Natural killer cell treated with Interleukin-12 subunit alpha and Interleukin-12 subunit beta and Interleukin-15 and Interleukin-18, amount 100 ng/mL, for 72 hours (primary cell): ENCODE measurements at places on chromosomes 16 and 17. TPM values are rescaled to one million over a fixed set of nuclear protein-coding genes. Genes with fewer than 3 reads are reported as not detected.

DNA sequence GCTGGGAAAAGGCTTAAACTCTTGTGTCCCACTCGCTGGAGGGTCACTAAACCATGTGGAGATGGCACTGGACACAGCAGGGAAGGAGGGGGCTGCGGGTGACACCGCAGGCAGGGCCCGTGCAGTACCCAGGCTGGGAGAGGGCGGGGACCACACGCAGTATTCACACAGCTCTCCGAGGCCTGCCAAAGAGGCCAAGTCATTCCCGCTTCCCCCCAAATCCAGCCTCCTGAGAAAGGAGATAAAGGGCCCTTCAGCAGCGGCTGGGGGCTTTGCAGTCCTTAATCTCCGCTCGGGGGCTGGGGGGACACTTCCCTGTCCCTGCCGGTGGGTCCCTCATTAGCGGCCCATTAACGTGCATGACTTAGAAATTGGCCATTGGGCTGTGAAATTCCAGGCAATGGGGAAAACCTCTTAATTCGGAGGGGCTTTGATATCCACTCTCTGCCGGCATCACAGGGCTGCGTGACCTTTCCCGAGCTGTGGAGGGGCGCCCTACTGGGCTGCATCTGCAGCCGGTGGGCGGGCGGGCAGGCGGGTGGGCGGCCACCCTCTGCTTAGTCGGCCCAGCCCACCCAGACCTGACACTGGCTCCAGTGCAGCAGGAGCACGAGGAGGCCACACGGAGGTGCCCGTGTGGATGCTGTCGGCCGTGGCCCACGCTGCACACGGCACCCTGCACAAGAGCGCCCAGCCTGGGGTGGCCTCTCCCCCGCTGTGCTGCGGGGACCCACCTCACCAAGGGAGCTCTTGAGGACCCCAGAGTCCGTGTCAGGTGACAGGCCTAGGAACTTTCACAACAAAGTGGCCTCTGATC is 2.6 kb upstream of the SLC38A8 start:
- no peaks in the 10 kb centered on the region for H3K4me1 ChIP-seq
- H3K27ac ChIP-seq: no peak overlapping the region
- H3K36me3 ChIP-seq: no peaks in the 10 kb centered on the region
- no peak for DNase-seq
- peaks cover 9% of the 10 kb centered on the region for H3K27me3 ChIP-seq
- no peak overlapping the region for H3K4me3 ChIP-seq

Gene FOXJ1
- 0.95 TPM for total RNA-seq

DNA sequence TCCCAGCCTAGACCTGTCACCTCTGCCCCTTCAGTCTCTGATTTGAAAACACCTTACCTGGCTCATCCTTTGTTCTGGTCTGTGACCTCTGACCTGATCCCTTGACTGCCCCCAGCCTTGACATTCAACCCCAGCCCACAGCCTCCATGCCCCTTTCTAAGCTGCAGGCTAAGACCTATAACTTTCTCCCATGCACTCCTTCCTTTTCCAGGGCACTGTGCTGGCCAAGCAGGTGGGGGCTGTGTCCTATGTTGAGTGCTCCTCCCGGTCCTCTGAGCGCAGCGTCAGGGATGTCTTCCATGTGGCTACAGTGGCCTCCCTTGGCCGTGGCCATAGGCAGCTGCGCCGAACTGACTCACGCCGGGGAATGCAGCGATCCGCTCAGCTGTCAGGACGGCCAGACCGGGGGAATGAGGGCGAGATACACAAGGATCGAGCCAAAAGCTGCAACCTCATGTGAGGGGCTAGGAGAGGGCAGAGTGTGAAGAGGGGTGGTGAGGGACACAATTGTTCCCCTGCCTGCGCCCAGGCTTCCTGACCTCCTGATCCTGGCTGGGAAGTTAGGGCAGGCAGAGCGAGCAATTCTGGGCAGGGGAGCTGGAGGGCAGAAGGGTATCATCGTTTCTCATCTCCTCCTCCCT is 3.3 kb downstream of the RND2 start:
- H3K4me1 ChIP-seq: peaks cover 11% of the 10 kb centered on the region
- H3K4me3 ChIP-seq: no peak overlapping the region
- no peaks in the 10 kb centered on the region for H3K27me3 ChIP-seq
- H3K27ac ChIP-seq: no peak overlapping the region

- no peak for DNase-seq
- H3K27ac ChIP-seq: peak overlapping the region; percentile 42
- H3K27me3 ChIP-seq: no peaks in the 10 kb centered on the region
- H3K4me3 ChIP-seq: peak overlapping the region; percentile 40
Observed at GRCh38 chr17:29633886-29634285, 11.2 kb upstream of the CORO6 start.

GRCh38 chr17:31527606-31528005 is 136.1 kb downstream of the RAB11FIP4 start:
- DNase-seq: no peak
- no peak overlapping the region for H3K27ac ChIP-seq
- no peaks in the 10 kb centered on the region for H3K4me1 ChIP-seq
- no peaks in the 10 kb centered on the region for H3K36me3 ChIP-seq
- no peaks in the 10 kb centered on the region for H3K27me3 ChIP-seq
- H3K4me3 ChIP-seq: no peak overlapping the region

Gene ZNF597
- 2.7 TPM for total RNA-seq

GRCh38 chr17:42678951-42679491 is 2.2 kb upstream of the PLEKHH3 start:
- H3K36me3 ChIP-seq: no peaks in the 10 kb centered on the region
- no peak for DNase-seq
- peak overlapping the region; percentile 92 for H3K4me3 ChIP-seq
- H3K4me1 ChIP-seq: peaks cover 46% of the 10 kb centered on the region
- H3K27me3 ChIP-seq: peaks cover 39% of the 10 kb centered on the region

GRCh38 chr17:75269844-75270217 is 1.2 kb downstream of the MIF4GD start:
- H3K27ac ChIP-seq: peak overlapping the region; percentile 78
- no peaks in the 10 kb centered on the region for H3K27me3 ChIP-seq
- no peaks in the 10 kb centered on the region for H3K36me3 ChIP-seq
- H3K4me3 ChIP-seq: peak overlapping the region; percentile 85

Gene TSPAN10
- 0.50 TPM for total RNA-seq

- H3K27me3 ChIP-seq: peaks cover 18% of the 10 kb centered on the region
- H3K4me3 ChIP-seq: no peak overlapping the region
- DNase-seq: peak; percentile 20
- H3K36me3 ChIP-seq: no peaks in the 10 kb centered on the region
- no peaks in the 10 kb centered on the region for H3K4me1 ChIP-seq
Observed at GRCh38 chr16:84041881-84042280, 714 bp downstream of the SLC38A8 start.

- peak overlapping the region; percentile 54 for H3K4me3 ChIP-seq
- peaks cover 47% of the 10 kb centered on the region for H3K27me3 ChIP-seq
- DNase-seq: peak; percentile 50
- H3K36me3 ChIP-seq: no peaks in the 10 kb centered on the region
- no peak overlapping the region for H3K27ac ChIP-seq
Observed at GRCh38 chr17:73643001-73643851, 1.0 kb downstream of the SDK2 start.

- DNase-seq: no peak
- H3K27ac ChIP-seq: no peak overlapping the region
- H3K36me3 ChIP-seq: peaks cover 6% of the 10 kb centered on the region
- H3K27me3 ChIP-seq: peaks cover 27% of the 10 kb centered on the region
- no peak overlapping the region for H3K4me3 ChIP-seq
Observed at GRCh38 chr17:79824234-79824633, 15.0 kb downstream of the CBX4 start.

GRCh38 chr17:63446753-63447470 is 806 bp upstream of the CYB561 start:
- peaks cover 6% of the 10 kb centered on the region for H3K27me3 ChIP-seq
- peak overlapping the region; percentile 28 for H3K27ac ChIP-seq
- no peaks in the 10 kb centered on the region for H3K36me3 ChIP-seq
- peaks cover 11% of the 10 kb centered on the region for H3K4me1 ChIP-seq
- H3K4me3 ChIP-seq: peak overlapping the region; percentile 39

DNA sequence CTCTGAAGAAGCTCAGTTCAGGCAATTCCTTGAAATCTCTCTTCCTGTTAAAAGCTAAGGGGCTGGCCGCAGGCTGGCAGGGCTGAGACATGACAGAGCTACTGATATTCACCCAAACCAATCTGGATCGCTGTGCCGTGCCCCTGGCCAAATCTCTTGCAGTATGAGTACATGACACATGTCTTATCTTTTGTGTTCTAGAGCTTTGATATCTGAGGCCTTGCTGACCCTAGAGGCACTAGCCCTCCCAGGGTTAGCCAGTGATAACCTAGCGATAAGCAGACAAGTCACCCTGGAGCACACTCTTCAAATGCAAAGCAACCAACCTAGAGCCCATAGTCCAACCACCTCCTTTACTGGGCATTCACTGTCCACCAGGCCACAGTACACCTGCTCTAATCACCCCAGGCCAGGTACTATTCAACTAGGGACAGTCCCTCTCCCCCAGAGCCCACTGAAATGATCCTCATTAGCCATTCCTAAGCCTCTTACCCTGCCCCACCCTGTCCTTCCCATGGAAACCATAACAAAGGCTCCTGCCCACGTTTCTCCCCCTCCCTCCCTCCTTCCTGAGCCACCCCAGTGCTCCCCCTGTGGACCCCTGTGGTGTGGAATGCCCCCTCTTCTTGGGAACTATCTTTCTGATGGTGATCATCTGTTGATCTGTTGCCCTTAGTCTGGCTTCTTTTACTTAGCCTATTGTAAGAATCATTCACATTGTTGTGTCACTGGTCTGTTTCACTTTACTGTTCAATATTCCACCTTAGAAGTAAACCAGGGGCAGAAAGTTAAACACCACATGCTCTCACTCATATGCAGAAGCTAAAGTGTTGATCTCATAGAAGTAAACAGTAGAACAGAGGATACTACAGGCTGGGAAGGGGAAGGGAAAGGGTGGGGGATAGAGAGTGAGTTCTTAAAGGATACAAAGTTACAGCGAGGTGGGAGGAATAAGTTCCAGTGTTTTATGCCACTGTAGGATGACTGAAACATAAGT is 52.5 kb downstream of the TEKT5 start:
- no peak overlapping the region for H3K27ac ChIP-seq
- H3K4me1 ChIP-seq: no peaks in the 10 kb centered on the region
- DNase-seq: no peak
- H3K4me3 ChIP-seq: no peak overlapping the region

Gene ACSM2A
- total RNA-seq: not detected

Gene KCNJ18
- not detected for total RNA-seq

Gene CFAP119
- 3.4 TPM for total RNA-seq

DNA sequence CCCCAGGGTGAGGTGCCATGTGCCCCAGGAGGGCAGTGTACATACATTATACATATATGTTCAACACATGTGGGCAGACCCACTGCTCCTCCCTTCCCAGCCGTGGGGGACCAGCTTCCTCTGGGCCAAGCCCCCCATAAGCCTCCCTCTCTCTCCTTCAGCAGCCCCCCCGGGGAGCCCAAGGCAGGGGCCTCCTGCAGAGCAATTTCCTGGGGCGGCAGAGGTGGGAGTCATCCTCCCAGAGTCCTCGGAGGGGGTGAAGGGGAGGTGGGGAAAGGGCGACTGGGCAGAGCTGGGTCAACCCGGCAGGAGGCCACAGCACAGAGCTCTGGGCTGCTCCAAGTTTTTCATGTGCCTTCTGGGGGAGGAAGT is 235.1 kb downstream of the ZNF423 start:
- H3K36me3 ChIP-seq: no peaks in the 10 kb centered on the region
- no peaks in the 10 kb centered on the region for H3K27me3 ChIP-seq
- no peaks in the 10 kb centered on the region for H3K4me1 ChIP-seq
- no peak overlapping the region for H3K27ac ChIP-seq

Gene CHD3
- total RNA-seq: 192 TPM

DNA sequence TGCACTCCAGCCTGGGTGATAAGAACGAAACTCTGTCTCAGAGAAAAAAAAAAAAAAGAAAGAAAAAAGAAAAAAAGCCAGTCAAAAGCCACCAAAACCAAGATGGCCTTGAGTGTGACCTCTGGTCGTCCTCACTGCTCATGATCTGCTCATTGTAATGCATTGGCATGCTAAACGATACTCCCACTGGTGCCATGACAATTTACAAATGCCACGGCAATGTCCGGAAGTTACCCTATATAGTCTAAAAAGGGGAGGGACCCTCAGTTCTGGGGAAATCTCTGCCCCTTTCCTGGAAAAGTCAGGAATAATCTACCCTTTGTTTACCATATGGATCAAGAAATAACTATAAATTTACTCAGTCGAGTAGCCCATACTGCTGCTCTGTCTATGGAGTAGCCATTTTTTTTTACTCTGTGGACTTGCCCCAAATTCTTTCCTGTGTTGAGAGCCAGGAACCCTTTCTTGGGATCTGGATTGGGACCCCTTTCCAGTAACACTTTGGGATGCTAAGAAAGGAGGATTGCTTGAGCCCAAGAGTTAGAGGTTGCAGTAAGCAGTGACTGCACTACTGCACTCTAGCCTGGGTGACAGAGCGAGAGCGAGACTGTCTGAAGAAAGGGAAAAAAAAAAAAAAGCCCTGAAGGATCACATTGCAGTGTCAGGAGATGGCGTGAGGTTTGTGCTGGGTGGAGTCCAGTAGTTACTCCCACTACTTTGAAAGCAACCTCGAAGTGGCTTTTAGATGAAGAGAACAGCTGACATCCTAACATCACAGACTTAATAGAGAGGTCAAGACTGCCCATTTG is 3.7 kb upstream of the TMEM231 start:
- H3K27ac ChIP-seq: no peak overlapping the region
- H3K4me1 ChIP-seq: peaks cover 5% of the 10 kb centered on the region
- no peaks in the 10 kb centered on the region for H3K36me3 ChIP-seq
- DNase-seq: no peak
- peaks cover 21% of the 10 kb centered on the region for H3K27me3 ChIP-seq
- no peak overlapping the region for H3K4me3 ChIP-seq

GRCh38 chr16:704552-705380 is 835 bp downstream of the FBXL16 start:
- H3K27ac ChIP-seq: no peak overlapping the region
- H3K4me1 ChIP-seq: no peaks in the 10 kb centered on the region
- peaks cover 17% of the 10 kb centered on the region for H3K27me3 ChIP-seq
- no peaks in the 10 kb centered on the region for H3K36me3 ChIP-seq
- no peak overlapping the region for H3K4me3 ChIP-seq

DNA sequence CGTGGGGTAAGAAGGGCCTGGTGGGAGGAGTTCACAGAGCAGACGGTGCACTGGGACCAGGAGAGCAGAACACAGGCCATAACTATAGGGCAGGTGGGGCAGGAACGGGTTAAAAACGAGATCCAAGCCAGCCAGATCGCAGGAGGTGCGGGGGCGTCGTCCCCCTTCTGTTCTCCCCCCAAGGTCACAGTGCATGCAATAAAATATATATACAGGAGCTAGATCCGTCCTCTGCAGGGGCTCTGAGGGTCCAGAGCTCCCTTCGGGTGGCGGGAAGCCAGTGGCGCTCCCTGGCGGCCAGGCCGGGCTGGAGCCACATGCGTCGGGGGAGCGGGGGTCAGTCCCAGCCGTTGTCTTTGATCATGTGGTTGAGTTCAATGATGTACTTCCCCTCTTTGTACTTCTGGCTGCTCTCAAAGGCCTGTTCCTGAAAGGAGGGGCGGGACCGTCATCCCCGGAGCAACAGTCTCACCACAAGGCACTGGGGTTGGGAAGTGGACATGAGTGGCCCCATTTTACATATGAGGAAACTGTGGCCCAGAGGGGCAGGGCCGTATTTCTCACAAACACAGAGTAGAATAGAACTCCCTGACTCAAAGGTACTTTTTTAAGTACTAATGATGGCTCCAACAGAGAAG is 768 bp upstream of the TBX6 start:
- peaks cover 35% of the 10 kb centered on the region for H3K4me1 ChIP-seq
- peaks cover 2% of the 10 kb centered on the region for H3K36me3 ChIP-seq
- no peaks in the 10 kb centered on the region for H3K27me3 ChIP-seq
